ENCODE measurements at places on chromosomes 11 and 22. TPM values are rescaled to one million over a fixed set of nuclear protein-coding genes. Genes with fewer than 3 reads are reported as not detected.

OR5A1 gene
- not detected for total RNA-seq

TIMP3 gene
- total RNA-seq: not detected

- H3K27ac ChIP-seq: no peak overlapping the region
- DNase-seq: no peak
- H3K4me1 ChIP-seq: peaks cover 27% of the 10 kb centered on the region
- H3K4me3 ChIP-seq: no peak overlapping the region
- peaks cover 8% of the 10 kb centered on the region for H3K27me3 ChIP-seq
These were observed 20.3 kb upstream of the DGKZ start for GRCh38 chr11:46326813-46327416.

- peaks cover 5% of the 10 kb centered on the region for H3K4me1 ChIP-seq
- DNase-seq: no peak
- H3K27me3 ChIP-seq: no peaks in the 10 kb centered on the region
- peak overlapping the region; percentile 11 for H3K27ac ChIP-seq
These were observed 57.3 kb upstream of the RAB1B start for GRCh38 chr11:66211100-66211499.

DNA sequence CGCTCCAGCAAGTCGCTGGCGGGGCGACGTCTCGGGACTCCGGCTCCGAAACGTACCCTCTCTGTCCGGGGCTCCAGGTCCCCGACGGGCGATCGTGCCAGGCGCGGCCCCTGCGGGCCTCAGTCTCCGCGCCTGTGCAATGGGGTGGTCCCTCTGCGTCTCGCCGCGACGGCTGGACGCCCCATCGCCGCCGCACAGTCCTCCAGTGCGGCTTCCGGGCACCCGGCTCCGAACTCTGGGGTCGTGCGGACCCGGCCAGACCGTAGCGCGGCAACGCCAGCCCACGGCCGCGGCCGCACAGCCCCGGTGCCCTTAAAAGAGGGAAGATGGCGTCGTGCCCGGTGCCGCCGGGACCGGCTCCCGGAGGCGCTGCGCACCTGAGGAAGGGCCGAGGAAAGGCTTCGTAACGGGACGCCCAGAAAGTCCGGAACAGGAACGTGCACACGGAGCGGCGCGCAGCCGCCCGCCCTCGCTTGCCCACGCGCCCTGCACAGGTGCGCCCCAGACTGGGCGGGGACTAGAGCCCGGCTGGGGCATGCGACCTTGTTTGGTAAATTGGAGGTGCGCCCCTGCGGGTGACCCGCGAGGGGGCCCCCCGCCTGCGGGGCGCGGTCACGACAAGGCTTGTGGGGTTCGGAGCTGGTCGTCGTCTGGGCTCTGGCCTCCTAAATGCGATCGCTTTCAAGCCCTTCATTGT, 525 bp downstream of the BIK start:
- H3K27ac ChIP-seq: no peak overlapping the region
- H3K4me1 ChIP-seq: no peaks in the 10 kb centered on the region
- DNase-seq: peak; percentile 52
- peak overlapping the region; percentile 88 for H3K4me3 ChIP-seq
- H3K36me3 ChIP-seq: no peaks in the 10 kb centered on the region

- H3K4me1 ChIP-seq: peaks cover 85% of the 10 kb centered on the region
- H3K36me3 ChIP-seq: peaks cover 11% of the 10 kb centered on the region
- H3K4me3 ChIP-seq: no peak overlapping the region
- DNase-seq: no peak
- H3K27me3 ChIP-seq: no peaks in the 10 kb centered on the region
These were observed 13.7 kb downstream of the APBB1 start for GRCh38 chr11:6405052-6405667.

DNA sequence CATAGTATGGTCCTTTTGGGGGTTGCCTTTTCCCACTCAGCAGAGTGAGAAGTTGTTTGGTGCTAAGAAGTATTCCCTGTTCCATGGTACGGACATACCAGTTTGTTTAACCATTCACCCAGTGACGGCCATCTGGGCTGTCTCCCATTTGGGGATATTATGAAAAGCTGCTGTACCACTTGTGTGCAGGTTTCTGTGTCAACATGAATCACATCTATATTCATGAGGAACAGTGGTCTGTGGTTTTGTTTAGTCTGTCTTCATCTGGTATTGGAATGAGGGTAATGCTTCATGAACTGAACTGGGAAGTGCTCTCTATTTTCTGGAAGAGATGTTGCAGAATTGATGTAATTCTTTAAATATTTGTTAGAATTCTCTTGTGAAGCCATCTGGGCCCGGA, 89.5 kb downstream of the TRMU start:
- H3K27me3 ChIP-seq: no peaks in the 10 kb centered on the region
- no peak overlapping the region for H3K4me3 ChIP-seq
- H3K27ac ChIP-seq: peak overlapping the region; percentile 55
- H3K4me1 ChIP-seq: peaks cover 16% of the 10 kb centered on the region
- DNase-seq: no peak

Measured in activated T-cell treated with anti-CD3 and anti-CD28 coated beads, Interleukin-2, amount 50 U/mL, for 72 hours (primary cell).